Fibroblast of upper back skin (primary cell): ENCODE measurements at places on chromosomes 16 and 17.
A peak's percentile ranks its signal among the peaks of the same experiment; 100 is the strongest.

GRCh38 chr16:19868421-19868820 is 16.2 kb downstream of the GPRC5B start:
- no peak for DNase-seq

DNA sequence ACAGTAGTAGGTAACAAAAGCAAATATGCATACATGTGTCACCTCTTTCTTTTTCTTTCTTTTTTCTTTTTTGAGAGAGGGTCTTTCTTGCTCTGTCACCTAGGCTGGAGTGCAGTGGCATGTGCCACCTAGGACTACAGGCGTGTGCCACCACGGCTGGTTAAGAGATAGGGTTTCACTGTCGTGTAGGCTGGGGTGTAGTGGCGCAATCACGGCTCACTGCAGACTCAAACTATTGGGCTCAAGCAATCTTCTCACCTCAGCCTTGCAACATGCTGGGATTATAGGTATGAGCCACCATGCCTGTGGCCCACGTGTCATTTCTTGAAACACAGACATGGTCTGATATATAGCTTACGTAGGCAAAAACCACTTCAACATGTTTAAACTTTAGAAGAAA is 397.7 kb upstream of the PMFBP1 start:
- no peak for DNase-seq

DNA sequence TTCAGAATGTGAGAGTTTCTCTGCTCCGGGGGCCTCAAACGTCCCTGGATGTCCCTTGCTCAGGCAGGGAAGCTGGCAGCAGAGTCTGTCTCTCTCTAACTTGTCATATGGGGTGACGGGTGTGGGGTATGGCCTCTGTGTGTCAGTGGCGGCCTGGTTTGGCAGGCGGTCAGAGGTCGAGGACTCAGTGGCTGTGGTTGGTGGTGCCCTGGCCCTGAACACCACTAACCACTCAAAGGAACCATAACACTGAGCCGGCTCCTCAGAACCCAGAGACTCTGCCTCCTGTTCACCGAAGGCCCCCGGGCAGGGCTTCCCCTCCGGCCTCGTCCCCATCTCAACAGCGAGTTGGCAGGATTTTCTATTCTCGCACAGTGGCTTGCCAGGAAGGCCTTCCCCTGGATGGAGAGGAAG is 677 bp downstream of the P2RX1 start:
- no peak for DNase-seq

- DNase-seq: peak; percentile 27
These were observed 4.5 kb upstream of the ZC3H7A start for GRCh38 chr16:11801481-11802021.

- no peak for DNase-seq
These were observed 19.9 kb upstream of the SLC16A5 start for GRCh38 chr17:75067856-75068255.

- DNase-seq: no peak
These were observed 839 bp downstream of the PLD2 start for GRCh38 chr17:4807605-4808377.

DNA sequence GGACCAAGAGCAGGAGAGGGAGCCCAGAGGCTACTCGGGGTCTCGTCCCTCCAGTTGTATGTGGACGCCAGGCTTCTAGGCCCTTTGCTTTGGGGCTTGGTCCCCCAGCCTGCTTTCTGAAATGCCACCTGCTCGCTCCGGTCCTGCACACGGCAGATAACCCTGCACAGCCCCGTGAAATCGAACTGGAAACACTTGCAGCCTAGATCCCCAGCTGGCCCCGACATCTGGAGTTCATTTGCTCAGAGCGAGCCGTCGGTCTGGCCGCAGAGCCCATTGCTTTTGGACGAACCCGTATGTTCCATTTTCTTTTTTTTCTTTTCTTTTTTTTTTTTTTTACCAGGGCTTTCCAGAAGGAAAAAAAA is 22.9 kb downstream of the C1QTNF1 start:
- DNase-seq: peak; percentile 34

DNA sequence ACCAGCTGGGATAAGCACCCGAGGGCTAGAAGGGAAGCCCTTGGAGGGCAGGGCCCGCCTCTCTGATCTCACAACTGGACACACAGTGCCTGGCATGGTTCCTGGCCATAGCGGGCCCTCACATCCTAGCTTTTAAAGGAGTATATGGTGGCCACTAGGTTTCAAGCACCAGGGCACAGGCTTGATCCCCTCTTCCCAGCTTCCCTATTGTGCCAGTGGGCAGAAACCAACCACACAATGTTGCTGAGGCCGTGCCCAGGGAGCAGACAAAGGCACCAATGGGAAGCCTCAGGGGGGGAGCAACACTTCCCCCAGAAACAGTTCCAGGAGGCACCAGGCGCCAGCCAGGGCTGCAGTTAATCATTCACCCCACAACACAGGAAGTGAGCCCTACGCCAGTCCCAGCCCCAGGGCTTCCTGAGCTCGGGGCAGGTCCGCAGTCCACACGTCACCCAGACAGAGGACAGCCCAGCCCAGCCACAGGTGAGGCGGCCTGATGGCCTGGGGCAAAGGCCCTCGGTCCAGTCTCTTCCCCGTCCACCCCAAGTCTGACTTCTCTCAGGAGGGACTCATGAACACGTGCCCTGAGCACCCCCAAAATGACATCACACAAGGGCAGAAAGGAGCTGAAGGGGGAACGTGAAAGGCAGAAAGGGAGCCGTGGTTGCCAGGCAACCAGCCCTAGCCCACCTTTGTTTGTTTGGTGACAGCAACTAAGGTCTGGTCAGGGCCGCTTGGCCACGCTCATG is 12.8 kb downstream of the SMIM5 start:
- DNase-seq: no peak

- DNase-seq: peak; percentile 69
These were observed 23.1 kb upstream of the DHRS13 start for GRCh38 chr17:28925912-28926365.

GRCh38 chr17:39925282-39926134 is 1.9 kb downstream of the ORMDL3 start:
- DNase-seq: no peak

GRCh38 chr16:87754535-87754934 is 11.3 kb downstream of the KLHDC4 start:
- no peak for DNase-seq

DNA sequence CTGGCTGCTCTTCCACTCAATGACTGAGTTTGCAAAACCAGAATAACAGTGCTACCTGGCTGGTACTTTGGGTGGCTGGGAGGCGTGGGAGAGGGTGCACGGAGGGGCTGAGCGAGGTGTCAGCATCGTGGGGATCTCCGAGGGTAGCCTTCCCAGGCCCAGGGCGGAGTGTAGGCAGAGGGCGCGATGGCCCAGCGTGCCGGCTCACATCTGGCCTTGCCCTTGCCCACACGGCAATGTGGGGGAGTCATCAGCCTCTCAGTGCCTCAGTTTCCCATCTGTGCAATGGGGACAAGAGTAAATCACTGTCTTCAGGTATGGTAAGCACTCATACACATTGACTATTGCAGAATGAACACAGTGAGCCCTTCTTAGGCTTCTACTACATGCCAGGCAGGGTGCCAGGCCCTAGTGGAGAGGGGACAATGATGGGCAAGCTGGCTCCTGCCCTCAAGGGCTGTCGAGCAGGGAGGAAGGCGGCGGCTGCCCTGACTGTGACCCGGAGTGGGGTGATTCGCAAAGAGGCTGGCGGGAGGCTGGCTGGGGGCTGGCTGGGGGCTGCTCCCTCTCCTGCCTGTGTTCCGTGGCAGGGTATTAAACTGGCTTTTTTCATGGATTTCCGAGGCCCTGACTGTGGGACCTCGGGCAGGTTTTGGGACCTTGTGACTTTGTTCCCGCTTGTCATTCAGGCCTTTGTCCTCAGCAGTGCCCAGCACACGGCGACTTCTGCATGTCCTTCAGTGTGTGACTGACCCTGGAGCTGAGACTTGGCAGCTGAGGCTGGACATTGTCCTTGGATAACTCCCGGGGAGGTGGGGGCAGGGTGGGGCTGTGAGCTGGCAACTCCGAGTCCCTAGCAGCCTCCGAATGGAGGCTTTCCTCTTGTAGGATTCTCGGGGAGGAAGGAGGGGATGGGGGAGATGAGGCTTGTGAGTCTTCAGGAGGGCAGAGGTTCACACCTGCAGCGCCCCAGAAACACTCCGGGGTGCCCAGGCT is 243.1 kb downstream of the SEC14L1 start:
- DNase-seq: no peak

- no peak for DNase-seq
These were observed 56.1 kb downstream of the CRISPLD2 start for GRCh38 chr16:84875846-84876245.

- DNase-seq: no peak
These were observed 902 bp downstream of the DLX4 start for GRCh38 chr17:49969795-49970389.
